ENCODE measurements at places on chromosomes 7 and 10.

DNA sequence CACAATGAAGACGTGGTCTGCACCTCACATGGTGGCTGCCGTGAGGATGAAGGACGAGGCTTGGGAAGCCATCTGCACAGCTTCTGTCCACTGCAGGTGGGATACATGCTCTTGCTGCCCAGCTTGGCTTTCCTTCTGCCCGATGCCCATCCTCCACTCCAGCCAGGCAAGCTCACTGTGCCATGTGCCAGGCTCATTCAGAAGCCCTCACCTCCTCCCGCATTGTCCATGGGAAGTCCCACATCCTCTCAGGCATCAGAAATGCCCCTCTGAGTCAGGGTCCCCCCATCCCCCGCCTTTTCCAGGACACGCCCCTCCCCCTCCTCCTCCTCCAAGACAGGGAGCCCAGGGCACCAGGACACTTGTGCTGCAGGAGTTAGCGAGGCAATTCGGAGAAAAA, 4.6 kb upstream of the NOM1 start:
- DNase-seq = no peak

GRCh38 chr7:74586258-74587175, 71.0 kb upstream of the GTF2I start:
- DNase-seq = no peak

DNA sequence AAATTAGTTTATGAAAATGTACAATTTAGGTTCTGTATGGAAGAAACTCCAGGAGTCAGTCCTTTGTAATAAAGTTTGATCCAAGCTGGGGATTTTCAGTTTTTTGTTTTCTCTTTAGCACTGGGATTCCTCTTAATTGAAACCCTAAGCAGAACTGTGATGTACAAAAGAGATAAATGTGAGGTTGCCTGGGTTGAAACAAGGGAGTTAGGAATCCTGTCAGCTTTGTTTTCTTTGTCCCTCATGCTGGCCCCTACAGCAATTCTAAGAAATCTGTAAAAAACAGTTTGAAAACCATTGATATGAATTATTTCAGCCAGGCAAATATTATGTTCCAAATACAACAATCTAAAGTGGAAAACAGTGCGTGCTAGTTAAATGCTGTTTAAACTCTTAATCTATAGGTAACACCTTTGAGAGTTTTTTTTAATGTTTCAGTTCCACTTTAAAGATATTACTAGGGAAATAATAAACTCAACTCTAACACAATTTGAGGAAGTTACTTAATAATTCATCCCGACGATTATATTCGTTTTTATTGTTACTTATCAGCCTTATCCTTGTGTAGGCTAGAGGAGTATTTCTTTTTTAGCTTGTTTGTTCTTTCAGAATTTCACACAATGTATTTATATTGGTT, 65.3 kb downstream of the SGCE start:
- DNase-seq = no peak

DNA sequence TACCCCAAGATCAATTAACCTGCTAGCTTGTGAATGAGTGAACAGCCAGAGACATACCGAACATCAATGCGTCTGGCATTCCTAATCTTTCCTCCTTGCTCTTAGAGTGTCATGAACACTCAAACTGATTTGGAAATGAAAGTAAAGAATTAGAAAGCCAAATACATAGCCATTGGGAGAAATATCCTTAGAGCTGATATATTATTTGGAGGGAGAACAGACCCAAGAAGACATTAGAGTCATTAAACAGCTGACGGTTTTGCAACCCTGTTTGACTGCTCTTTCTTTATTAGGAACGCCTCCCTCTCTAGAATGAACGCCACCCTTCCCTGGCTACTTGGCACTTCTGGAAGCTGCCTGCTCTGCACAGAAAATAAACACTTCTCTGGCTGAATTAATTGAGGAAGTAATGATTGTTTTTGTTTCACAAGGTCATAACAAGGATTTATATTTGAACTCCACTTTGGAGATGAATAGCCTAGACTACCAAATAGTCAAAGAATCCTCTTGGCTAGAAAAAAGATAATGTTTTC, 42.8 kb downstream of the CTTNBP2 start:
- no peak for DNase-seq

GRCh38 chr7:38323156-38323555, 49.7 kb upstream of the TARP start:
- DNase-seq = no peak

DNA sequence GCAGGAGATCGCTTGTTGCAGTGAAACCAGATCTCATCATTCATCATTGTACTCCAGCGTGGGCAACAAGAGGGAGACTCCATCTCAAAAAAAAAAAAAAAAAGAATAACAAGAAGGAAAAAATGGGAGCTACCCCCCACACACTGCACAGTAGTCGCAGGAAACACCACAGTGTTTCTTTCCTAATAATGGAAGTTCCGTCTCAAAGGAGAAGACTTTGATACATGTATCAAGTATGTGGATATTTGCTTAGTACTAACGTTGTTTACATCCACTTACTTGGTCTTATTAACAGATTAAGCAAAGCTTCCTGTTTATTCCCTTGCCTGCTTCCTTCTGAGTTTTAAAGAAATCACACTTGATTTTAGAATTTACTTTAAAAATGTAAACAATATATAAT, 22.2 kb downstream of the YAE1 start:
- DNase-seq = no peak

- no peak for DNase-seq
These were observed 203.5 kb downstream of the RNLS start for GRCh38 chr10:88379575-88379974.

DNA sequence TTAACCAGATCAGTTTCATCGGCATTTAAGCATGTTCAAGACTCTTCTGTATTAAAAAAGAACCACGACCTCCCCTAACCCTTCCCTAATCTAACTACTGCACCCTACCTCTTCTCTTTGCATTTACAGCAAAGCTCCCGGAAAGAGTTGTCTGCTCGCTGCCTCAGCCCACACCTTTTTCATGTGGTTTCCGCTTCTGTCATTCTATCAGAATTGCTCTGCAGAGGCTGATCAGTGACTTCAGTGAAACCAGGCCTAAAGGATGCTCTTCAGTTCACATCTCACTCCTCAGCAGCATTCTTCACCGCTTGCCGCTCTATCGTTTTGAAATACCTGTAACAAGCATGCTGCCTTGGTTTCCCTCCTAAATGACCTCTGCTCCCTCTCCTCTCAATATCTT, 160.9 kb downstream of the SDK1 start:
- DNase-seq = no peak

DNA sequence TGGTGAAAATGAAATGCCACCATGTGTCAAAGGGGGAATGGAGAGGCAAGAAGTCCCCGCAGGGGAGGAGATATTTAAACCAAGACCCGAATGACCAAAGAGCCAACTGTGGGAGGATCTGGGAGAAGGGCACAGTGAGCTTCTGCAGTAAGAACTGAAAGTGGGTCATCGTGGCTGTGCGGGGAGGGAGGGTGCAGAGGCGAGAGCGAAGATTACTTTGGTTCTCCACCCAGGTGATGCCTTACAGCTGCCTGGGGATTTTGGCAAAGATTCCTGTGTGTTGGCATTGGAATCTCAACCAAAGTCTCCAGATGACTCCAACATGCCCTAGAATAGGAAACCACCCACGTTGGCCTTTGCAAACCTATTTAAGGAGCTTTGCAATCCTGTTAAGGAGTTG, 44.2 kb upstream of the ADAM12 start:
- DNase-seq = no peak

DNA sequence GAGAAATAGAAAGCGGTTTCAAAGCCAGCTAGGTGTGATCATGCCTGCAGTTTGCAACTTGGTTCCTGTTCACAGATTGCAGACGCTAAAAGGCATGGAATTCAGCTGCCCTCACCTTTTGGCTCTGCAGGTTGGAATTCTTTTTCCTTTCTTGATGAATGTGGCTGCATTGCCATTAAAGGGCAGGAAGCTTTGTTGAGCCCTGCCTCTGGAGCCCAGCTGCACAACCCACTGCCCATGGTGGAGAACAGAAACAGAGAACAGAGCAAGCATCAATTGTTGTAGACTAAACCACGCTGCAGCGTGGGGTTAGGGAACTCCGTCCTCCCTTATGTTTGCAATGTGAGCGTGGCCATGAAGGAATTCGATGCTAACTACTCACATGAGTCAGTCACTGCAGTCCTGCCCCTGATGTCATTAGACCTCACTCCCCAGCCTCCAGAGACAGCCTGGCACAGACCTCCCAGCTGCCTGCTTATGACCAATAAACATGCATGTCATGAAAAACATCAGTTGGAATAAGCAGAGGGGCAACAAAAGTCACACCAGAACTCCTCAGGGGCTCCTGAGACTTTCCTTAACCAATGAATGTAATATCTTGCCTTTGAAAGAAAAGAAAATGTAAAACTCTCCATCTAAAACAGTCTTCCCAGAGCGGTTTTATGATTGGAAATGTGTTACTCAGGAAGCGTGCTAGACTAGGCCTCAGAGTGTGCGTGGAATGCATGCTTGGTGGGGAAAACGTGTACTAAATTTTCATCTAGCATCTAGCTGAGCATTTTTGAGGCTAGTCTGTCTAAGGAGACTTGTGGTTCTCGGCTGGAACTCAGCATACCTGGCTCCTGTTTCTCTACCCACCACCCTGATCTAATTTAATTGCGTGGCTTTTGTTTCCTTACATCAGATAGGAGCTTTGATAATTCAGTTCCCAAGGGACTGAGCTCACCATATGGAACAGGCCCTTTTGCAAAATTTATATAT, 232.2 kb downstream of the KIAA1217 start:
- no peak for DNase-seq

DNA sequence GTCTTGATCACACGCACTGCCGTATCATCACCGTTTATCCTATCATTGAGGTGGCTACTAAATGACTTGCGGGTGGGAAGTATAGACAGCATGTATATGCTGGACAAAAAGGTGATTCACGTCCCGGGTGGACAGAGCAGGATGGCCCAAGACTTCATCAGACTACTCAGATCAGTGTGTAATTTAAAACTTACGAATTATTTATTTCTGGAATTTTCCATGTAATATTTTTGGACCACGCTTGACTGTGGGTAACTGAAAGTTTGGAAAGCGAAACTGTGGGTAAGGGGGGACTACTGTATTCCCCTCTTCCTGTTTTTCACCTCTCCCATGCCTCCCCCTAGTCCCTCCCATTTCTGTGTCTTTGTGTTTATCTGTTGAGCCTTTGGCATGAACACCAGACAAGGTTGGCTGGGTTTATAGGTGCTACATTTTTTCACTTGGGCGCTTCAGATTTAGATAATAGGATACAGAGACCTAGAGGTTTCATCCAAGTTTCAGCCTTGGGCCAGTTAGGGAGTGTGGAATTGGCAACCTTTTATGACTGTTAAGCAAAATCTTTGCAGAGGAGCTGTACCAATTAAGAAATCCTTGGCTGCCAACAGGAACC, 55.8 kb downstream of the RBM20 start:
- no peak for DNase-seq

DNA sequence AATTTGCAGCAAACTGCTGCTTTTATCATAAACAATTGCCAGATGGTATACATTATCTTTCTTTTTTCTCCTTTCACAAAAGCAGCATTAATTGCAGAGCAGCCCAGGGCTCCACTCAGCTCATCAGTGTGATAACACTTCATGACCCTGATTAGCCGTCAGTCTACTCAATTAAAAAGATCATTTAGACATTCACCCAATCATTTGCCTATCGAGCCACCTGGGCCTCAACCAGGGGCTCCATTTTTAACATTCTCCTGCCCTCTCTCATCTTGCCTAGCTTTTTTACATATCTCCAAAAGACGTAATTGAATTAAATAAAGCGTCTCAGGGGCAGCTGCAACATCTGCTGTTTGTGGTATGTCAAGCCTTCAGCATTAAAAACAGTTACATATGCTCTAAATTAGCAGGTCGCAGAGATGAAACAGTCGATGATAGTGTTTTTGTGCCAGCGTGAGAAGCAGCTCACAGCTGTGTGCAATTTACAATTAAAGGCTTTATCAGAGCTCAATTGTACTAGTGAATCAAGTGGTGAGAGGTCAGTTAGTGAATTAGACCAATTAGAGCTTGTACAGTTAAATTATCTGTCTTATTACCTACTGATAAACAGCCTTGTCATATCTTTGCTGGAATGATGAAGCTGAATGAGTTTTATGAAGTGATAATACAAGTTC, 522.5 kb downstream of the ETV1 start:
- DNase-seq = no peak

DNA sequence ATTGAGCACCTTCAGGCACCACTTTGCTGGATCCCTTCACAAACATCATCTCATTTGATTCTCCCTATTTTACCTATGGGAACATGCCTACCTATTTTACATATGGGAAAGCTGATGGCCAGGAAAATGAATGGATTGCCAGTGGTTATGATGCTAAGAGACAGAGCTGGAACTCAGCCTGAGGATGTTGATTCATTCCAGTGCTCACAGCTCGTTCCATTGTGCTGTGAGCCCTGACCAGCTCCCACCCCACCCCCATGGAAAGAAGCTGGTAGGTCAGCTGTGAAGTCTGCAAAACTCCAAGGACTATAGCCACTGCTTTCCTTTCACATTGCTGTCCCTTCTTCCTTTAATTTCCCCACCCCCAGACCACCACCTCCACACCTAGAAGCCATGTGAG, 9.6 kb downstream of the UBTD1 start:
- DNase-seq = no peak

DNA sequence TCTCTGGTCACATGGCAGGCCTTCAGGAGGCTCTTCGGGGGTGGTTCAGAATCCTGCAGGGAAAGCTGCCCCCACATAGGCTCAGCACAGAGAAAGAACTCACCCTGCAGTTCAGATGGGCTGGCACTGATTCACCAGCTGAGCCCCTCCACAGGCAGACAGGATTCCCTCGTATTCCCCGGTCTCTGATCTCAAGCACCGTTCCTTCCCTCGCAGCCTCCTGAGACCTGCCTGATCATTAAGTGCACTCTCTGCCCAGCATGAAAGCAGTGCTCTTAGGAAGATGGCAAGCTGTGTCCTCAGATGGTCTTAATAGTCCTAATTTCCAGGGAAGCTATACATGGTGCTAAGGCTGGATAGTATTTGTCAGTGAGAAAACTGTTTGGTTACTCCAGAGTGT, 78.2 kb upstream of the NPS start:
- DNase-seq = no peak

- DNase-seq = no peak
These were observed 48.3 kb upstream of the STEAP4 start for GRCh38 chr7:88355011-88355410.

DNA sequence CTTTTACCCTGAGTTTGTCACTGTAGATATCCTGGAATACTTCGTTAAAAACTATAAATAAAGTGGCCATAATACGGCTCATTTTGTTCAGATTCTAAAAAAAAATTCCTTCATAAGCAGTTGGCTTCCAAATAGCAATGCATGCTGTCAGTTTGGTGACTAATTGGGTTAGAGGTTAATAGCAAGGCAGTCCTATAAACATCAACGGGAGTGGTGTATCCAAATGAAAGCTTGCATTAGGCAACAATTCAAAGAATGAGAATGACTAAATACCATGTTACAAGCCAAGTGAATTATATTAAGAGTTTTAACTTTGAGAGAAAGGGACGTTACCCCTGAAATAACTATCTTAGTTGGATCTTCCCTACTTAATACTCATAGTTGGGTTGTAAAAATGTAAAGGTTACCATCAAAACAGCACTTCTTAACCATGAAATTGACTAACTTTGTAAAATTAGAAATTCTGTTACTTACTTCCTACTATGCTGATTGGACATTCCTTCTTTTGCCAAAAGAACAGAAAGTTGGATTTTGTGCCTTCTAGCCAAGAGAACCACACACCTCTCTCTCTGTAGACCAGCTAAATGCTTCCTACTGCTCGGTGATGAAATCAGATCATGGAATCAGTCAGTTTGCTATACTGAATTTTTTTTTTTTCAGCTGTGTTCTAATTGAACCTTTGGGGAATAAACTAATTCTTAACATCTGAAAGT, 98.0 kb downstream of the KAT6B start:
- no peak for DNase-seq

Measured in memory B cell (primary cell).